ENCODE measurements at places on chromosomes 4 and X.

- no peaks in the 10 kb centered on the region for H3K4me1 ChIP-seq
- DNase-seq: peak; percentile 66
- no peak overlapping the region for H3K4me3 ChIP-seq
- no peaks in the 10 kb centered on the region for H3K27me3 ChIP-seq
- H3K27ac ChIP-seq: no peak overlapping the region
These were observed 8.1 kb downstream of the PSAPL1 start for GRCh38 chr4:7426525-7427171.

DNA sequence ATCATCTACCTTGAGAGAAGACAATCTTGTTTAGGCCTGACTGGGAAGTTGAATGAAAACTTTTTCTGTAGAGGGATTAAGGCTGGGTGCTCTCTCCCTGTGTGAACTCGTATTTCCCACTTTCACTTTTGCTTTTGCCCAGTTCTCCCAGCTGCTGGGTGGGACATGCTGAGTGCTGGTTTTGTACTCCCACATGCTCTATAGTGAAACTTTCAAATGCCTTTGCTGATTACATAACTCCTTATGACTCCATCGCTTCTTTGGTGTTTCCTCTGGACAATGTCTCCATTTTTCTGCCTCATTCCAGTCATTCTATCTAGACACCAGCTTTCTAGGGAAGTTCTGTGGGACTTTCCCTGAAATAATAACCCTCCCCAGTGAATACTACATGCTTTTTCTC lies 100.5 kb downstream of the CLNK start:
- DNase-seq: no peak
- H3K27me3 ChIP-seq: no peaks in the 10 kb centered on the region
- no peaks in the 10 kb centered on the region for H3K36me3 ChIP-seq
- H3K4me1 ChIP-seq: peaks cover 9% of the 10 kb centered on the region

- no peaks in the 10 kb centered on the region for H3K36me3 ChIP-seq
- H3K4me3 ChIP-seq: no peak overlapping the region
- peaks cover 4% of the 10 kb centered on the region for H3K27me3 ChIP-seq
- no peak overlapping the region for H3K27ac ChIP-seq
- no peak for DNase-seq
These were observed 5.1 kb downstream of the CCDC160 start for GRCh38 chrX:134241960-134242619.

DNA sequence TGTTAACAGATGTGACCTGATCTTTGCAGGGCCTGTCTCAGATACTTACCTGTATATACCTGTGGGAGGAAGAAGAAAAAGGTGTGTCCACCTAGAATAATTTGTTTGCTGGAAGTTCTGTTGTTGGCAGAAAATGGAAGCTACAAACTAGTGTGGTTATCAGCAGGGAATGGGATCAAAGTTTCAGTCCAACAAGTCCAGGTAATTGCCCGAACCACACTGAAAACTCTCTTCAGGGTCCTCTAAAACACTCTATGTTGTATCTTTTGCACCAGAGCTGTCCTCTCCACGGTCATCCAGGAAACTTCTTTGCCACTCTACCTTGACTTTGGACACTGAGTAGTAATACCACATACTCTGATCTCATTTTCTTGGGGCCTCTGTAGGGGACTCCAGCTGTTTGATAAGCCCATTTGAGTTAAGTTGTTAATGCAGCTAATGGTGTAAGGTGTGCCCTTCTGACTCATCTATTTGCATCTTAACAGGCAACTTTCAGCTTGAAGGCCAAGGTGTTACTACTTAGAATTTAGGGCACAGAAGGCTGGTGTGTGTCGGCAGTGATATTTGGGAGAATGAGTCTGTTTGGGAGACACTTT lies 38.7 kb upstream of the GATB start:
- DNase-seq: no peak
- no peak overlapping the region for H3K4me3 ChIP-seq
- no peaks in the 10 kb centered on the region for H3K36me3 ChIP-seq

DNA sequence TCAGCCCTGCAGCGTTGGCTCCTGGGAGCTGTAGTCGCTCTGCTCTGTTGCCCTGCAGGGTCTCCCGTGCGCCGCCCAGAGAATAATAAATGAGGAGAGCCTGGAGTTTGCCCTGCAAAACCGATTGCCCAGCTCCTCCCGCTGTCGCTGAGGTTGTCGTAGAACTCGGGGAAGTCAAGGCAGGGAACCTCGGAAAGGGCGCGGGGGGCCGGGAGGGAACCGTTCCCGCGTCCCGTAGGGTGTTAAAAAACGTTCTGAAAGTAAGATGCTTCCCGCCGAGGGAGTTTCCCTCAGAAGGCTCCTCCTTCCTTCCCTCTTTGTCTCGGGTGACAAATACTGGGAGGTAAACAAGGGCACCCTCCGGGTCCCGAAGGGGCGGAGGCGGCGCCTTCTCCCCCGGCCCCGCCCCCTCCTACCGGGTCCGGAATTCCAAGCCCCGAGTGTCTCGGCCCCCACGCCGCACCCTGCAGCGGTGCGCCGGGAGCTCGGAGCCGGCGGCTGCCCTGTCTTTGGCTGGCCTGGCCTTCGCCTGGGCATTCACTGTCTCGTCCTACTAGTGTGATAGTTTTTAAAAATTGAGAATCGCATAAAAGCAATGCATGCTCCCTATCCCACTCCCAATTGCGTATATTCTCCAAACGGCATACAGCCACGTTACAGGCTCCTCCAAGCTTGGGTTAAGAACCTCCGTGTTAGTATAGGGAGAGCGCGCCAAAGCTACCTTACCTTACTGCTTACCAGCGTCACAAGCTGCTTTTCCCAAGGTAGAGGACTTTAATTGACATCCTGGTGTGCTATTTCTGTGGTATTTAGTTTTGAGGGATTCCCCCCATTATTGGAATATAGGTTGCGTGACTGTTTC lies 964 bp upstream of the HMGB2 start:
- DNase-seq: peak; percentile 90
- H3K4me1 ChIP-seq: peaks cover 19% of the 10 kb centered on the region
- H3K4me3 ChIP-seq: peak overlapping the region; percentile 84
- H3K27me3 ChIP-seq: no peaks in the 10 kb centered on the region

DNA sequence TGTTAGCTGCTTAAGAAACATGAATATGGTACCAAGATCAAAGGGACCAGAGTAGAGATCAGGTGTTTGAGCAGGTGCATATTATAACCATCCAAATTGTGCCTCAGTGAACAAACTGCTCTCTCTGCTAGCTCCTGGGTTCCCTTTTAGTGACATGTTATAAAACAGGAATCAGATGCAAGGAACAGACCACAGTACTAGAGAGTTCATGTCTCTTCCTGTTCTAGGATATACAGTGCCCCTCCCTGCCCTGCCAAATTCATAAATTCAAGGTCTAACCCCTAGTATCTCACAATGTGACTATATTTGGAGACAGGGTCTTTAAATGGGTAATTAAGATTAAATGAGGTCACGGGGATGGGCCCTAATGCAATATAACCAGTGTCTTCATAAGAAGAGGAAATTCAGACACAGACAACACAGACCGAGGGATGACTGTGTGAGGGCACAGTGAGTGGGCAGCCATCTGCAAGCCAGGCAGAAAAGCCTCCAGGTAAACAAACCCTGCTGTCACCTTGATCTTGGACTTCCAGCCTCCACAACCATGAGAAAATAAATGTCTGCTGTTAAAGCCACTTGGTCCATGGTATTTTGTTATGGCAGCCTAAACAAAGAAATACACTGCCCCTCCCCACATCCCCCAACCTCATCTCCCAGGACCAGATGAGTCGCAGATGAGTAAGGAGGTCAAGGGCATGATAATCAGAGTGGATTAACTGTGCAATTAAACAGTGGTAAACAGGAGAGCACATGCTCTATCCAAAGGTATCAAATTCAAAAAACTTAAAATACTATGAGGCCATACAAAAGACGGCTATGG lies 82.5 kb downstream of the RBM47 start:
- peak overlapping the region; percentile 10 for H3K27ac ChIP-seq
- H3K27me3 ChIP-seq: no peaks in the 10 kb centered on the region
- H3K4me3 ChIP-seq: no peak overlapping the region
- DNase-seq: no peak
- no peaks in the 10 kb centered on the region for H3K36me3 ChIP-seq
- peaks cover 7% of the 10 kb centered on the region for H3K4me1 ChIP-seq

- peak; percentile 91 for DNase-seq
- no peaks in the 10 kb centered on the region for H3K36me3 ChIP-seq
- peak overlapping the region; percentile 99 for H3K27ac ChIP-seq
These were observed 404 bp downstream of the PPP2R3B start for GRCh38 chrX:386239-386767.

- H3K4me3 ChIP-seq: no peak overlapping the region
- peaks cover 17% of the 10 kb centered on the region for H3K4me1 ChIP-seq
- H3K27ac ChIP-seq: peak overlapping the region; percentile 73
- no peaks in the 10 kb centered on the region for H3K27me3 ChIP-seq
These were observed 345.4 kb upstream of the GATB start for GRCh38 chr4:152106113-152106763.

DNA sequence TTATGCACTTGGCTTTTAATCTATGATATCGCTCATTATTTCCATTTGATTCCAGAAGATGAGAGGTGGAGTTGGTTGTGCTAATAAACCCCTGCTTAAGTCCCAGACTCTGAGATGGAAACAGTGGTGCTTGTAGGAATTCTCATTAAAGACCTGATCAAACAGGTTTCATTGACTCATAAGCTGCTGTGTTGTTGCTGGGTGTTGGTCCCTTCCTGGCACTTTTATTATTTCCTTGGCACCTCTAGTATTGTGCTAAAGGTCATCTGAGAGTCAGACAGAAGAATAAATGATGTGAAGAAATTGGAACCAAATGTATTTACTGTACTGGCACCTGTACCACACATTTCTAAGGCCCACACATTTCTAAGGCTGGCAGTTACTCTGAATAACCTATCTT lies 544.7 kb upstream of the NR3C2 start:
- no peaks in the 10 kb centered on the region for H3K4me1 ChIP-seq
- no peak overlapping the region for H3K4me3 ChIP-seq
- no peak for DNase-seq

DNA sequence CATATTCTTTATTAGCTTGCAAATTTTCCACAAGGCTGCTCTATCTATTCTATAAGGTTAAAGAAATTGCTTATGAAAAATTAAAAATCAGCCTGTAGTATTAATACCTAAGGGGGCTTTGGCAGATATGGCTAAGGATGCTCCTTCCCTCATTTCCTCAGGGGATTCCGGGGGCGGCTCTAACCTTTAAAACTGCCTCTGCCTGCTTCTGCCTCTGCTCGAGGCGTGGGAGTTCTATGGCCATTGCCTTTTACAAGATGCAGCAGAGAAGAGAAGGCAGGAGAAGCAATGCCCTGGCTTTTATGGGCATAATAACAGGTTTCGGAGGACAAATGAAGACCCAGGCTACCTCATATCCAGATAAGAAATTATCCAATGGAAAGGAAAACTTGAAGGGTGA lies 8.6 kb upstream of the CDKN2AIP start:
- H3K27me3 ChIP-seq: no peaks in the 10 kb centered on the region
- H3K27ac ChIP-seq: no peak overlapping the region
- no peaks in the 10 kb centered on the region for H3K36me3 ChIP-seq
- H3K4me1 ChIP-seq: no peaks in the 10 kb centered on the region

GRCh38 chrX:34790026-34790425 lies 132.9 kb upstream of the TMEM47 start:
- no peak overlapping the region for H3K27ac ChIP-seq
- no peak for DNase-seq
- H3K36me3 ChIP-seq: no peaks in the 10 kb centered on the region

GRCh38 chrX:19991350-19991718 lies 473 bp upstream of the BCLAF3 start:
- no peaks in the 10 kb centered on the region for H3K36me3 ChIP-seq
- peak overlapping the region; percentile 75 for H3K27ac ChIP-seq
- DNase-seq: no peak
- H3K4me1 ChIP-seq: no peaks in the 10 kb centered on the region

DNA sequence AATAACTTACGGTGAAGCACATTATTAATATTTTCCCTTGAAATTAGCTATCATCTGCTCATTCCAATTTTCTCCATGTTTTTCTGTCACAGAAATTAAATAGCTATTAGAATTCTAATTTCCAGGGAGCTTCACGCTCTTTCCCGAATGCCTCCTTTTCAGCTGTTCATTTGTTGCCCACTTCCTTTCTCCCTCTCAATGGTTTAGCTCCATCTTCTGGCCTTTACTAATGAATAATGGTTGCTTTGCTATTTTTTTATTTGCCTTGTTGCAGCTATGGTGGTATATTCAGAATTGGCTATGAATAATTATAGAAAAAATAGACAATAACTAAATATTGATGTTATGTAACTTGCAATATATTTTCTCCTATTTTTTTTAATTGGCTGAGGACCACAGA lies 70.5 kb downstream of the GRIA2 start:
- no peak overlapping the region for H3K4me3 ChIP-seq
- H3K36me3 ChIP-seq: no peaks in the 10 kb centered on the region
- no peak overlapping the region for H3K27ac ChIP-seq
- no peak for DNase-seq

- no peak overlapping the region for H3K4me3 ChIP-seq
- no peak for DNase-seq
- H3K4me1 ChIP-seq: no peaks in the 10 kb centered on the region
- no peak overlapping the region for H3K27ac ChIP-seq
- H3K27me3 ChIP-seq: no peaks in the 10 kb centered on the region
These were observed 187.3 kb downstream of the ANAPC10 start for GRCh38 chr4:144910723-144911122.

DNA sequence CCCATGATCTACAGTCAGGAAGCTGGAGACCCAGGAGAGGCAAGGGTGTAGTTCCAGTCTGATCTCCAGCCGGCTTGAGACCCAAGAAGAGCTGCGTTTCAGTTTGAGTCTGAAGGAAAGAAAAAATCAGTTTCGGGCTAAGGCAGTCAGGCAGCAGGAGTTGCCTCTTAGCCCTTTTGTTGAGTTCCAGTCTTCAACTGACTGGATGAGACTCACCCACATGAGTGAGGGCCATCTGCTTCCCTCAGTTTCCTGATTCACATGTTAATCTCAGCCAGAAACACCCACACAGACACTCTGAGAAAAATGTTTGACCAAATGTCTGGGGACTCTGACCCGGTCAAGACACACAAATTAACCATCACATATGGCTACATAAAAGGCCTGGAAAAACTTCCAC lies 73.6 kb upstream of the ELOVL6 start:
- no peak for DNase-seq
- H3K4me3 ChIP-seq: no peak overlapping the region
- no peak overlapping the region for H3K27ac ChIP-seq
- no peaks in the 10 kb centered on the region for H3K36me3 ChIP-seq
- no peaks in the 10 kb centered on the region for H3K4me1 ChIP-seq

DNA sequence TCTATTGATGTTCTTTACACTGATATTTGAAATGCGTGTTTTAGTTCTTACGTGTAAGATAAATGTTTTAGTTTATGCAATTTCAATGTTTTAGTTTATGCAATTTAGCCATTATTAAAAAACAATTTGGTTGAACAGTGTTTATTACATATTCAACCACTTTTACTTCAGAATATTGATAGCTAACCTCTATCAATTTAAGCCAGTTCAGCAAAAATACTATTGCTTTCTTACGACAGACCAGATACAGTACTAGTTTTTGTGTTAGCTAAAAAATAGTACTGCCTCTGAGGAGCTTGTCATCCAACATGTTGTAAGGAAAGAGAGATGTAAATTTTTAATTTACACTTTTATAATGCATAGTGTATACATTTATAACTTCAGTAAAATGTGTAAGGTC lies 361.7 kb upstream of the FAT1 start:
- H3K27me3 ChIP-seq: no peaks in the 10 kb centered on the region
- H3K4me1 ChIP-seq: no peaks in the 10 kb centered on the region

GRCh38 chr4:46994007-46994405 lies 625 bp upstream of the GABRA4 start:
- H3K36me3 ChIP-seq: no peaks in the 10 kb centered on the region
- DNase-seq: no peak
- H3K27ac ChIP-seq: no peak overlapping the region
- no peaks in the 10 kb centered on the region for H3K4me1 ChIP-seq
